Suppressor macrophage treated with lipopolysaccharide for 1 hour (primary cell): ENCODE measurements at places on chromosomes 3 and 15.
A peak's percentile ranks its signal among the peaks of the same experiment; 100 is the strongest.

- no peak for DNase-seq
Measured at GRCh38 chr15:43134157-43134635, 810 bp downstream of the TMEM62 start.

DNA sequence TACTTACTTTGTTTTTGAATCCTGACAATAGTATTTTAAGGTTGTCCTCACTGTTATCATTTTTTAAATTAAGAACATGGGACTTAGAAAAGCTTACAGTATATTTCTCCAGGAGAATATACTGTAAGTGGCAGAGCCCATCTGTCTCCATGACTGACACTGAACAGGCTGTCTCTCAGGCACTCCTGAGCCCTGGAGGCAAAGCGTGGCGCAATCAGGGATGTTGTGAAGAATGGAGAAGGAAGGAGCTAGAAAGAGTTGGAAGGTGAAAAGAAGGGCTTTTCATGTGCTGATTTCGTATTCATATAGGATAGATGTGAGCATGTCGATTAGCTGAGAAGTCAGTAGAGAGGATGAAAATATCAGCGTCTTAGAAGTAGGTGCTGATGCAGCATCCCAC lies 41.5 kb downstream of the FGF12 start:
- DNase-seq, result no peak

- DNase-seq, result no peak
Measured at GRCh38 chr3:133998691-133999241, 31.0 kb downstream of the SLCO2A1 start.

DNA sequence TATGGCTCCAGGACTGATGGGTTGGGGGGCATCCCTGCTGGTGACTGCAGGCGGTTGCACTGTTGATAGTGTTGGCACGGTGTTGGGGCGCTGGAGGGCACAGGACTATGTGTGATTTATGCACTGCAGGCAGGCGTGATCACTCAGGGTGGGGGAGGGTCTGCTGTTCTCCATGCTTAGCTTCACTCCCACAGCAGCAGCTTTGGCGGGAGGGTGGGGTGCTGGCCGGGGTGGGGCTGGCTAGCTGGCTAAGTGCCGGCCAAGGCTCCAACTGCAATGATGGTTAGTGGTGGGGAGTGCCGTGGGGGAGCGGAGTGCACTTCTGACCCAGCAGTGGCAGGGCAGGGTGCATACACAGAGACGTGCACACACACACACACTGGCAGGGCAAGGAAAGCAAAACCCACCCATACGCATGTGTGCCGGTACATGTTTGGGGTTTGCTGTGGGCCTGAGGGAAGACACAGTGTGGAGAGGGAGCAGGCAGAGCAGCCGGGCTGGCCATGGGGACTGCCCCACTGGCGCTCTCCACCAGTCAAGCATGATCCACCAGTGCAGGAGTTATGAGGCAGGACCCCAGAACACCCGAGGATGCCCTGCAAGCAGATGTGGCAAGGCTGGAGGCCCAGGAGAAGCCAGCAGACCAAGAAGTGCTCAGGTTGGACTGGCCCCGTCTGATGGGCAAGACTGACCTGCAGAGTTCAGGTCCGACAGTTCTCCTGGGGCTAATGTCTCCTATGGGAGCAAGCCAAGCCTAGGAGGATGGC lies 16.5 kb upstream of the FGF7 start:
- DNase-seq, result no peak

DNA sequence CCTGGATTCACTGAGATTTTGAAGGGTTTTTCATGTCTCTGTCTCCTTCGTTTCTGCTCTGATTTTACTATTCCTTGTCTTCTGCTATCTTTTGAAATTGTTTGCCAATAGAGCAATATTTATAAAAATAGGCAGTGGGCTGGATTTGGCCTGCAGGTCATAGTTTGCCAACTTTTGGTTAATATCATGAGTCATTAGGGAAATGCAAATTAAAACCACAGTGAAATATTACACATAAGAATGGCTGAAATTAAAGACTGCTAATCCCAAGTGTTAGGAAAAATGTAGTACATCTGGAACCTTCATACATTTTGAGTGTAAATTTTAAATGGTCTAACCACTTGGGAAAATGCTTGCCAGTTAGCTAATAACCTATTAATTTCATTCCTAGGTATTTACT lies 56.3 kb downstream of the ABI3BP start:
- no peak for DNase-seq

DNA sequence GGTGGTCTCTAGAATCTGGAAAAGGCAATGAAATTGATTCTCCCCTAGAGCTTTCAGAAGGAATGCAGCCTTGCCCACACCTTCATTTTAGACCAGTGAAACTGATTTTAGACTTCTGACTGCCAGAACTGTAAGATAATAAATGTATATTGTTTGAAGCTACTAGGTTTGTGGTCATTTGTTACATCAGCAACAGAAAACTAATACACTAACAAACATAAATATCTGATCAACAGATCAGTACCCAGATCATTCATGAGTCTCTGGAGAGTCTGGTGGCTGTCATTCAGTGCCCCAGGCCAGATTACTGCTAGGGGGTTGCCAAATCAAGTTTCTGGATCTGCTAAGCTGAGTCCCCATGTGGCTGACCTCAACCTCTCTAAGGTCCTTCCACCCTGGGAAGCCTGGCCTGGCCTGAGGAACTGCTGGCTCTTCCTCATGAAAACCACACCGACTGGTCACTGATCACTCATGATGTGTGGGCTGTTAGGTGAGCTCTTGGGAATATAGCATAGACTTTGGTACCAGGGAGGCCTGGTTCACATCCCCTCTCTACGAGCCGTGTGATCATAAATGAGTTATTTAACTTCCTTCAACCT lies 11.1 kb upstream of the LACTB start:
- peak; percentile 42 for DNase-seq
